Foreskin keratinocyte (primary cell): ENCODE measurements at places on chromosomes 1 and 21.

DNA sequence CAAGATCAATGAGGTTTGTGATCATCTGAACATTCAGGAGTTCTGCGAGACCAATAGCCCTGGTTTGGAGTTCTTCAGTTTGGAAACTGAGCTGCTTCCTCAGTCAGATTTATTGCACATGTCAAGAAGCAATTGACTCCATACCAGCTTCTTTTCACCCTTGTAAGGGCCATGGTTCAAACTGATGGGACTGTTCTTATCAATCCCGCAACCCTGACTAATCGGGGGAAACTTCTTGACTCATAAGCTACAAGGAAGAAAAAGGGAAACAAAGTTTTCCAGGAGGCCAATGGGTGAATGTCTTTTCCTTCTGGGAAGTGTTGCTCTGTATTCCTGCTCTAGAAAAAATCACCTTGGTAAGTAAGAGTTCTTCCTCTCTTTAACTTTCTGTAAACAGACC is 187.9 kb downstream of the MIS18A start:
- DNase-seq, result no peak

GRCh38 chr1:60102267-60103061 is 28.9 kb upstream of the C1orf87 start:
- no peak for DNase-seq

GRCh38 chr1:220690140-220691052 is at the start of gene C1orf115:
C1orf115 (plus strand) TSS chr1:220690363; CDS start chr1:220690403, 40 bp downstream.
- peak; percentile 18 for DNase-seq

- no peak for DNase-seq
Measured at GRCh38 chr1:94805912-94806311, 14.2 kb upstream of the SLC44A3 start.

GRCh38 chr1:2229037-2229864 is 1.1 kb downstream of the SKI start:
- peak; percentile 34 for DNase-seq

- DNase-seq, result no peak
Measured at GRCh38 chr1:171984850-171985485, 143.7 kb downstream of the DNM3 start.

- DNase-seq, result no peak
Measured at GRCh38 chr21:39033878-39034589, 149.2 kb downstream of the PSMG1 start.

- peak; percentile 75 for DNase-seq
Measured at GRCh38 chr1:26733982-26734381, 38.2 kb downstream of the ARID1A start.

DNA sequence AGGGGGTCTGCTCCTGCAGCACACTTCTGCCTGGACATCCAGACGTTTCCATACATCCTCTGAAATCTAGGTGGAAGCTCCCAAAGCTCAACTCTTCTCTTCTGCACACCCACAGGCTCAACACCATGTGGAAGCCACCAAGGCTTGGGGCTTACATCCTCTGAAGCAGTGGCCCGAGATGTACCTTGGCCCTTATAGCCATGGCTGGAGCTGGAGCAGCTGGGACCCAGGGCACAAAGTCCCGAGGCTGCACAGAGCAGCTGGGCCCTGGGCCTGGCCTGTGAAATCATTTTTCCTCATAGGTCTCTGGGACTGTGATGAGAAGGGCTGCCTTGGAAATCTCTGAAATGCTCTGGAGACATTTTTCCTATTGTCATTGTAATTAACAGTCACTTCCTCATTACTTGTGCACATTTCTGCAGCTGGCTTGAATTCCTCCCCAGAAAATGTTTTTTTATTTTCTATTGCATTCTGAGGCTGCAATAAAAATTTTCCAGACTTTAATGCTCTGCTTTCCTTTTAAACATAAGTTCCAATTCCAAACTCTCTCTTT is 645.6 kb downstream of the RWDD3 start:
- no peak for DNase-seq

DNA sequence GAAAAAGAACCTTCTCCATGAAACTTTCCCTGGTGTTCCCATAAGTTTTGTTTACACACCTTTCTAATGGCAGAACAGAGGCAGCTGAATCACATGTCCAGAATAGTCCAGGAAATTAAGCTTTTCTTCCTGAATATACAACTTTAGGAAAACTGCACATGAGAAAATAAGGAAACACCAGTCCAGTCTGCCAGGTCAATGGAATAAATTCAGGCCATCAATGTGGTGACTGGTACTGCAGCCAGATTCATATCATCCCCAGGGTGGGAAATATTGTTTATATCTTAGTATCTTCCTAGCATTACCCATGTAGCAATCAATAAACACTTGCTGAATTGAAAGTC is 6.7 kb upstream of the FBXO28 start:
- DNase-seq, result no peak

GRCh38 chr1:185317886-185318310 is 855 bp upstream of the IVNS1ABP start:
- peak; percentile 86 for DNase-seq

- DNase-seq, result no peak
Measured at GRCh38 chr1:53580739-53581475, 121.7 kb downstream of the DMRTB1 start.

- peak; percentile 58 for DNase-seq
Measured at GRCh38 chr1:209911746-209912145, 26.3 kb upstream of the SYT14 start.

DNA sequence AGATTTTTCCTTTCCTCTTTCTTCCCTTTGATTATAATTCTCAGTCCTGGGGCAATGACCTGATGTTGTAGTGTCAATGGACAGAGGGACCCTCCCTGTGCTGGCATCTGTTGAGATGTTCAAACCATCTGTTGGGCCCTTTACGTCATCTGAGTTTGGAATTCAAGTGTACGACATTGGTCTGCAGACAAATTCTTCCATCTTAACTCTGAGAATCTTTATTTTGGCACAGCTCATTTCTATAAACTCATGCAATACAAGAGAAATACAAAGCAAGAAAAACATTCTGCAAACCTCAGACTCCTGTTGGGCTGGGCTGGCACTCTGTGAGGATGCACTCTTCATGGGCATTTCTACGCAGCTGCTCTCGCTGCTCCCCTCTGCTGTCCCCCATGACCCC is 54.2 kb downstream of the IFI44 start:
- DNase-seq, result no peak

DNA sequence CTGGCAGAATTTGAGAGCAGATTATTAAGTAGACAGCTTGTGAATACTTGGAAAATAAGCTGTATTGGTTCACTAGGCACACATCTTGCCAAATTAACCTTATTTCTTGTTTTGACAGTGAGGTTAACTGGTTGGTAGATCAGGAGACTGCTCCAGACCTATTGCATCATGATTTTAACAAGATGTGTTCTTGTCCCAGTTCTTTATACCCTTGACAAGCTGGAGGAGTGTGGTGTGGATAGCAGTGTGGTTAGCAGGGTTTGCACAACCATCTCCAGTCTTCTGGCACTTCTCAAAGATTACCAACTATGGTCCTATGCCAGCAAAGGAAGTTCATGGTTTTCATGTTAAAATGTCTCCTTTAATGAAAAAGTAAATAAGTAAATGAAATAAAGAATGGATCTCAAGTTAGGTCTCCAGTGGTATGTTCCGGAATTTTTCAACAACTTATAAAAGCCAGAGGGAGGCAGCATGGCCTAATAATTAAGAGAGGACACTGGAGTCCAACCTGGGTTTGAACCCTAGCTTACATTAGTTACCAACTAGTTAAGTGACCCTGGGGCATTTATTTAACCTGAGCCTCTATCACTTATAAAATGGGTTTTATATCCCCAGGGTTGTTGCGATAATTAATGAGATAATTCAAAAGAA is 34.1 kb downstream of the DDX20 start:
- DNase-seq, result no peak

DNA sequence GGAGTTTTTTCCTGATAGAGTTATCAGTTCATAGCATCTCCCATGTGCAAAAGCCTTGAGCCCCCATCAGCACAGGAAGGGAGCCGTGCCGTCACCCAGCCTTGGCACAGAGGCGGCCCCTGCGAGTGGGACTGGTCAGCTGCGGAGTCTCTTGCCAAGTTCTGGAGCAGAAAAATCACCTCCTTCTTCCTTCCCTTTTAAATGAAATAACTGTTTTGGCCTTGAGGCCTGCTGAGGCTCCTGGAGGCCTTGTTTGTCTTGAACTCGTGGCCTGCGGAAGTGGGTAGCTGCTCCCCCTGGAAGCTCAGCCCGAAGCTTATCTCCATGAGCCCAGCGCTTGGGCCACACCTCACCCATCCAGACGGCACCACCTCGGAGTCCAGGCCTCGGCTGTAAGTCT is 145.7 kb upstream of the TMEM51 start:
- no peak for DNase-seq

DNA sequence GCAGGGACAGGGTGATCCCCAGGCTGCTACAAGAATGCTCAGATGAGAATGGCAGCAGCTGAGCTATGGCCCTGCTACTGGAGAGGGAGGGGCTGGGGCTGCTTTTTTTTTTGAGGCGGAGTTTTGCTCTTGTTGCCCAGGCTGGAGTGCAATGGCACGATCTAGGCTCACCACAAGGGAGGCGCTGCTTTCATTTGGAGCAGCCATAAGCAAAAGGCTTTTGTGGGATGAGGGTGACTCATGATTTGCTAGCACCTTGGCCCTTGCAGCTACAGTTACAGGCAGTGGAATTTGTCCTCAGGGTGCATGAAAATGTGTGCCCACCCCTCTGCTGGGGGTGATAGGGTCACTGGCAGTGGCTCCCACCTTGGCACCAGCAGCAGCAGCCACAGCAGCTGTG is 32.4 kb upstream of the CYP4A22 start:
- peak; percentile 32 for DNase-seq

- peak; percentile 72 for DNase-seq
Measured at GRCh38 chr1:39960431-39960958, 5.5 kb downstream of the MFSD2A start.

GRCh38 chr21:32807717-32808380 is 36.3 kb upstream of the PAXBP1 start:
- peak; percentile 20 for DNase-seq

DNA sequence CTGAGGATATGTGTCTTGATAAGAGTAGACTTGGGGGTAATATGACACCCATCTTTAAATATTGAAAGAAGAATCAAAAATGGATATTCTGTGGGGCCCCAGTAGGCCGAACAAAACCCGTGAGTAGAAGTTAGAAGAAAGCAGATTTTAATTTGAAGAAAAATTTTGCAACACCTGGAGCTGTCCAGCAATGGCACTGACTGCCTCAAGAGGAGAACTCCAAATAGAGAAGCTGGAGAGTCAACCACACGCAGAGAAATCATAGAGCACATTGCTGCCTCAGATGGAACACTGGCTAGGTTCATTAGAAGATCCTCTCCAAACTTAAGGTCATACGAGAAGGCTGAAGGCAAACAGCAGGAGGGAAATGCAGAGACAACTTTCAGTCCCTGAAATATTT is 6.8 kb downstream of the NHLH1 start:
- no peak for DNase-seq

DNA sequence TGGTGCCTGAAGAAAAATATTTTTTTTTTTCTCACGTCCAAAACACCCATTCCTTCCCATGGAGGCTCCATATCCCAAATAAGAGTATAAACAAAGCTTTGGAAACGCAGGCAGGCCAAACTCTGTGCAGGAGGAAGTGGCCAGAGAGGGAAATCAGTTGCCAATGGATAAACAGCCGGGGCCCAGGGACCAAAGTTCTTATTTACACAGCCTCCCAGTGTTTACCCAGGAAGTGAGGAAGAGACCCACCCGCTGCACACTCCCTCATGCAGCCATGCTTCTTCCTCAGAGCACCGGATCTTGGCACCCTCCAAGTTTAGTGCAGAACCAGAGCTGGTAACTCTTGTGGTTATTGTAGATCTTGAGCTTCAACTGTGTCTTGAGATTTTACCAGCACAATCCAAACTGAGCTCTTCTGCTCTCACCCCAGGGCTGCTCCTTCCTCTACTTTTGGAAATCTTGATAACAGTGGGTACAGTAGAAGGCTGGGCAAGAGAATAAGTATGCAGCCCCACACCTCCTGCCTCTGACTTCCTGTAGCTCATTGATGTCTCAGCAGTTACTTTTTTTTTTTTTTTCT is 14.2 kb downstream of the MARCKSL1 start:
- no peak for DNase-seq

GRCh38 chr21:34129901-34130715 is 56.7 kb downstream of the MRPS6 start:
- no peak for DNase-seq

- DNase-seq, result no peak
Measured at GRCh38 chr21:25637851-25638659, 1.0 kb upstream of the JAM2 start.

- DNase-seq, result no peak
Measured at GRCh38 chr1:110570307-110570706, 35.9 kb downstream of the KCNA2 start.

- no peak for DNase-seq
Measured at GRCh38 chr1:67404212-67404620, 26.0 kb downstream of the SERBP1 start.

DNA sequence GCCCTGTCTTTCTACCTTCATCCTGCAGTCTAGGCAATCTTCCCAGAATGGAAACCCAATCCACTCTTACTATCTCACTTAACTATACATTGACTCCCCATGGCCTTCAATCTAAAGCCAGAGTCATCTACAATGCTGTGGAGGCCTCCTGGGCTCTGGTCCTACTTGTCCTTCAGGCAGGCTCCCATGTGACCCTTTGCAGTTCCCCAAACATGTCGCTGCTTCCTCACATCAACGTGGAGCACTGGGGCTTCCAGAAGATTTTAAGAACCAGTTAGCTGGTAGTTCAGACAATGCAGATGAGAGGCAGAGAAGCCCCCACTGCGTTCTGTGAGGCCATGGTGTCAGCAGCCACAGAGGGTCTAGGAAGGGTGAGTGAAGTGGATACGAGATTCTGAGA is 18.6 kb downstream of the LYPD8 start:
- DNase-seq, result no peak

GRCh38 chr1:180498594-180498993 is 3.8 kb downstream of the ACBD6 start:
- DNase-seq, result no peak

GRCh38 chr1:60488847-60489246 is 415.3 kb upstream of the C1orf87 start:
- no peak for DNase-seq

DNA sequence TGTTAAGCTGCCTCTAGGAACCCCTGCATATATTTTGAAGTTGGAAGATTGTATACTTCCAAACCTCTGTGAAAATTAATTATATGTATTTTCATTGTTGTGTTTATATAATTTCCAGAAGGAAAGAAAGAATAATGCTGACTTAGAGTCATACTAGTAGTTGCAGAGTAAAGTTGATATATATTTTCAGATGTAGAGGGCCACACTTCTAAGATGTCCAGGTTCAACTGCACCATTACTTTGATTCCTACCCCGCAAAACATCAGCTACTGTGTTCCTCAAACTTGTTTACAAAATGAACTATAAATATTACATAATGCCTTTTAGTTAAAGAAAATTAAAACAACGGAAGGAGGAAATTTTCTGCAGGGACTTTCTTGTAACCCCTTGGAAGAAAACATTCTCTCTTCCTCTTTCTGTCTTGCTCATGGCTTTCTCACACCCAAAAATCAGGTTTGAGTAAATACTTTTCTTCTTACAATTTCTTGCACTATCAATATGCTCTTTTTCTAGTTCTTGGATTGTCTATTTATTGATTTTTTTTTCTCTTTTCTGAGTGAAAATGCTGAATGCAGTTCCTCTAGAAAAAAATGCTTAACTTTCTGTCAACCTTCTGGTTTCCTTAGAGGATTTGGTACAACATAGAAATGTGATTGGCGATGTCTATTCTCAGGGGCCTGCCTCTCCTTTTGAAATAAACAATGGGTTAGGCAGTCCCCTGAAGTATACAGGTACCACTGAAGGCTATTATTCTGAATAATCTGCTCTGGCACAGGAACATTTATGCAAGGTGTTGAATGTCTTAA is 867.8 kb downstream of the TTLL7 start:
- DNase-seq, result no peak

- DNase-seq, result no peak
Measured at GRCh38 chr1:196493881-196494280, 114.4 kb downstream of the KCNT2 start.
